ENCODE measurements at places on chromosomes 7 and 10. TPM values are rescaled to one million over a fixed set of nuclear protein-coding genes. Genes with fewer than 3 reads are reported as not detected.
A peak's percentile ranks its signal among the peaks of the same experiment; 100 is the strongest.

DNA sequence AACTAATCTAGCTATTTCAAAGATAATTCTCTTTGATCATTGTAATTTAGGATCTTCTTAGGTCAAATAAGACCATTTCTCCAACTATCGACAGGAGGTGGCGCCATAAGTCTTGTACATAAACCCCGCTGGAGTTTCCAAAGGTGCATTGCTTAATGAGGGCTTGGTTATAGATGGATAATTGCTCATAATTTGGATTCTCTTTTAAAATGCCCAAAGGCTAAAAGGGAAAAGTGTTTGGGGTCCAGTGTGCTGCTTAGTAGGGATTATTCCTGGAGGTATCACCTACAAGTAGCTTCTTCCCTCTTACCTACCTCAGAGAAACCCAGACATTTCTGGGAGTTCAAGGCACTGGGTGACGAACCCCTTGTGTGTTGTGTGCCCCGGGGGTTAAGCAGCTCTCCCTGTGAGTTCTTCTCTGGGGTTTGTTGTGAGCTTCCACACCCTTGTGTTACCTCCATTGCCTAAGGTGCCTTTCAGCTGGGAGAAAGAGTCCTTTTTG lies 75.2 kb downstream of the PAXIP1 start:
- peak; percentile 74 for DNase-seq

GRCh38 chr10:116857156-116857555 lies 7.9 kb downstream of the ENO4 start:
- no peak for DNase-seq

DNA sequence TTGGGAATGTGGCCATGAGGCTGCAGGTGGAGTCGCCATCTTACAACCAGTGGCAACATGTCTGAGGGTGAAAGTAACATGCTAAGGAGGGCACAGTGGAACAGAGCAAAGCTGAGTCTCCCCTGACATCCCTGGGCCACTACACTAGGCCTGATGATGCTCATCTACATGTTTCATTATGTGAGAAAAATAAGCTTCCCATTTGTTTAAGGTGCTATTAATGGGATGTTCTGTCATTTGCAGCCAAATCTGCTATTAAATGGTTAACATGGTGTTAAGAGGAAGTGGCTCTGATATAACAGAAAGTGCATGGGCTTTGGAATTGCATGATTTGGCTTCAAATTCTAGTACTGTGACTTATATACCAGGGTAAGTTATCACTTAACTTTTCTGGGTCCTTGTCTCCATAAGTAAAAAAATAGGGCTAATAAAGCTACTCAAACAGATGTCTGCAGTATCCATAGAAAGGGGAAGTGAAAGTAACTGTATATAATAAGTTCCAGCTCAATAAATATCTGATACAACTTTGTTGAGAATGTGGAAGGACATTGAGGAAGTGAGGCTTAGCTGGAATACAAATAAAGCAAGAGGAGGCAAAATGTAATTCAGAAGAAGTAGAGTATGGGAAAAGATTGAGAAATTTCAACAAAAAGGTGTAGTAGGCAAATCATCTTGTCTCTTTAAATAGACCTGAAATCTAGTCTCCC lies 158.9 kb downstream of the RTKN2 start:
- DNase-seq = no peak

- DNase-seq = no peak
These were observed 8.2 kb downstream of the TWIST1 start for GRCh38 chr7:19109000-19109946.

- no peak for DNase-seq
These were observed 31.6 kb downstream of the ENO4 start for GRCh38 chr10:116880716-116881482.

DNA sequence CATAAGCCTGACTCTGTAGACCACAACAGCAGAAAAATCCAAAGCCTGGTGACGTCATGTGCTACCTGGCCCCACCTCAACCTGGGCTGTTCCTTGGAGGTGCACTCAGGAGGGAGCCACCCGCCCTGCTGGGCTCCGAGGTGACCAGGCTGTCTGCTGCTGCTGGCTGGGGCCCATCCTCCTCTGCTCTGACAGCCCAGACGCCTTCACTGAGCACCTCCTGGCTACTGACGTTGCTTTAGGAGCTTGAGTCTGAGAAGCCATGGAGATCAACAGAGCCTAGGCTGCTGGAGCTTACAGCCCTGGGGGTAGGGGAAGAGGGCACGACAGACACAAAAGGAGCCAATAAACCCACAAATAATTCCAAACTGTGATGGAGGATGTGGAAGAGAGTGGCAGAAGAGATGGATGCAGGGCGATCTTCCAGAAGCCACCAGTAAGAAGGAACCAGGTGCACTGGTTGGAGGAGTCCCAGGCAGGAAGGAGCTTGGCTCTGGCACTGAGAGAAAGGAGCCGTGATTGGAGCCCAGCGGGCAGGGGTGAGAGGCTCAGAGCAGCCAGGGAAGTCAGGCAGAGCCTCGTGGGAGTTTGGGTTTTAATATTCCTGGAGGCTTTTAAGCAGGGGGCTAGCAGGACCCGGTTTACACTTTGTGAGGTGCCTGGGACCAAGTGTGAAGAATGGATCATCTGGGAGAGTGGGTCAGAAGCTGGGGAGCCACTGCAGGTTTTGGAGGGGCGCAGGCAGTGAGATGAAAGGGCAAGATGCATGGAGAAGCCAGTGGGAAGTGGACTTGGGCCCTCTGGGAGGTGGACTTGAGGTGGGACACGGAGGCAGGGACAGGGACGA lies 1.7 kb upstream of the PTPRE start:
- no peak for DNase-seq

GRCh38 chr7:42143711-42144600 lies 93.1 kb downstream of the GLI3 start:
- no peak for DNase-seq

GRCh38 chr10:124225467-124226270 lies 132.3 kb upstream of the CHST15 start:
- no peak for DNase-seq

DNA sequence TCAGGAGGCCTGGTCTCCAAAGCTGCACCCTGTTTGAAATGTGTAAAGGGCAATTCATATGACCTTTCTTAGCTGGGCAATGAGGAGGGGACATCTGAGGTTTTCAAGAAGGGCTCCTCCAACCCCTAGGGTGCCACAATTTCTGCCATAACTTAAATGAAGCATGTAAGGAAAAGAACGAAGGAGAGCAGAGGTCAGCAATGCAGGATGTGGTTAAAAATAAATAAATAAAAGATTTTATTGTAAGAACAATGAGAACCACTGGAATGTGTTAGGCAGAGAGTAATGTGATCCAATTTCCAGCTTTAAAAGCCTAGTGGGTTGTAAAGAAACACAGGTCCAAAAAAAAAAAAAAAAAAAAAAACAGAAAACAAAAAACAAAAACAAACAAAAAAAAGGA lies 673.1 kb downstream of the TNS3 start:
- no peak for DNase-seq

GRCh38 chr7:92246360-92247101 lies 757 bp downstream of the ANKIB1 start:
- DNase-seq = no peak

GRCh38 chr10:68790476-68790875 lies 36.9 kb upstream of the STOX1 start:
- no peak for DNase-seq

DNA sequence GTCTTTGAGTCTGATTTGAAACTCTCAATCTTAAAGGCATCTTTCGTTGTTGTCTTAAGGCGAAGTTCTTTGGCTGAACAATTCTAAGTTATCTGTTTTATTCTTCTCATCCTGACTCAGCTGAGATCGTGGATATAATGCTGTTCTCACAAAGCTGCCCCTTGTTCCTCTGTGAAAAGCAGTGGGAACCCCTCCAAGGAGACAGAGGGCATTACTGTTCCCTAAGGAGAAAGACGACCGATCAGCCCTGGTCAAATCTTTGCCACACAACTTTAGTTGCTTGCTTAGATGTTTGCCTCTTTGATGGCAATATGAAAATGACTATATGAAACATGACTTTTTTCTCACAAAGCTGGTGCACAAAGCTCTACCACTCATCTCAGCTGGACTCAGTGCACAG lies 1016.7 kb downstream of the REEP3 start:
- DNase-seq = no peak

DNA sequence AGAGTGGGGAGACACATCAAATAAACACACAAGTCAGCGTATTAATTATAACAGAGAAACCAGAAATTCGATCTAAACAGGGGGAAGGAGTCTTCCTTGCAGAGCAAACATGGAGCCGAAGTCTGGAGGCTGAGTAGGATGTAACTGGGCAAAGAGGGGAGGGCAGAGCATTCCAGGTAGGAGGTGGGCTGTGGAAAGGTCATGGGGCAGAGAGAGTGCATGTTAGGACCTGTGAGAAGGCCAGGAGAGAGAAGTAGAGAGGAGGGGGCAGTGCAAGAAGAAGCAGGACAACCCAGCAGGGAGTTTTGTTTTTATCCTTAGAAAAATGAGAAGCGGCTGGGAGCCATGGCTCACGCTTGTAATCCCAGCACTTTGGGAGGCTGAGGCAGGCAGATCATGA lies 130.8 kb upstream of the GPR26 start:
- DNase-seq = no peak

- DNase-seq = no peak
These were observed 12.4 kb downstream of the POLL start for GRCh38 chr10:101575580-101576210.

DNA sequence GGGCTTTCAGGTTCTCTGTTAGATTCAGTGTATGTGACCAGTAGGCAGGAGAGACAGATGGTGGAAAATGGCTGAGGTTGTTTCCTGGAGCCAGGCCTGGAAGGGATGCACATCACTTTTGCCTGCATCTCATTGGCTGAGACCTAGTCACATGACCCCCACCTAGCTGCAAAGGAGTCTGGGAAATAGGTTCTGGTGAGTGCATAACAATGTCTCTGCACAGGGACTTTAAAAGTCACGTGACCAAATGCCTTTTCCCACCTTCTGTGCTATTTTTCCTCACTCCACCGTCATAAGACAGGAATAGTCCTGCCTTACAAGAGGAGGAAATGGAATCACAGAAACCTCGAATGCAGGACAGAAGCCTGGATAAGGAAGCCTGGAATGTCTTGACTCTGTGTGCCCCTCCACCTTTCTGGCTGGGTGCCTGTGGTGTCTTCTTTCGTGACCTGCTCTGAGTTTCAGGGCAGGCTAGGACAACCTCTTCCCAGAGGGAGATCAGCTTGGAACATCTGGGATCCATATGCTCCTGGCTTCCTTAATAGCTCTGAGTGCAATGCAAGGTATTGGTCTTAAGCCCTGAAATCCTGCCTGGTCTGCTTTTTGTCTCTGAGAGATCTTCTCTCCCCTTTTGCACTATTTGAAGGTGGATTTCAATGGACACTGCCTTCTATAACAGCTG lies 139.9 kb upstream of the ZNF438 start:
- no peak for DNase-seq

- peak; percentile 63 for DNase-seq
These were observed 25.2 kb downstream of the GET4 start for GRCh38 chr7:901388-902154.

- DNase-seq = no peak
These were observed 150.6 kb downstream of the TRIL start for GRCh38 chr7:28807396-28807994.

DNA sequence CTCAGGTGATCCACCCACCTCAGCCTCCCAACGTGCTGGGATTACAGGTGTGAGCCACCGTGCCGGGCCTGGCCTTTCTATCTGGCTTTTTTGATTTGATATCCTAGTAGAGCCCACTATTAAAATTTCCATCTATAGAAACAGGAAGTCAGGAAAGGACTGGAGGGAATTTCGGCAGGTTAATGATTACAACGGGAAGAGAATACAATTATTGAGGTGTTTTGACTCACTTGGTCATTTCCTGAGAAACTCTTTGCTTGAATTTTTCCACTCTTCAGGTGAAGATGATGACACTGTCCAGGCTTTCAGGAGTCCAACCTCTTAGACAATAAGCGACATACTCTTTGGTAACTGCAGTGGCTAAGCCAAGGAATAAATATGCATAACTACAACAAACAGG lies 1.1 kb upstream of the MKLN1 start:
- DNase-seq = no peak

DNA sequence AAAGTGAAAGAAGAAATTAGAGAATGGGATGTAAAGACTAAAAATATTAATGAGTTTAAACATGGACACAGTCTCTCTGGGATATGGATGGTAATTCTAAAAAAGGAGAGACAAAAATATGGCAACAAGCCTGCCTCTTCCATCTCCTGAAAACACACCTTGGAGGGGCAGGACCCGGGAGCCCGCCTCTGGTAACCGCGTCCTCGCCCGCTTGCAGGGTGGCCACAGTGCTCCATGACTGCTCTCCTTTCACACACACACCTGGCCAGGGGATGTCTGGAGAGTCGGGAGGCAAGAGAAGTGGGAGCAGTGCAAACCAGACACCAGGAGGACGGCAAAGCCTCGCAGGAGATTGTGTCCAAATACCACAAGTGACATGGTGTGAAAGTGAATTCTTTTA lies 166.3 kb downstream of the ZMYND11 start:
- DNase-seq = no peak

- no peak for DNase-seq
These were observed 53.0 kb downstream of the PTPRN2 start for GRCh38 chr7:158534598-158534997.

GRCh38 chr10:45408421-45409319 lies 34.7 kb downstream of the ALOX5 start:
- DNase-seq = no peak

DNA sequence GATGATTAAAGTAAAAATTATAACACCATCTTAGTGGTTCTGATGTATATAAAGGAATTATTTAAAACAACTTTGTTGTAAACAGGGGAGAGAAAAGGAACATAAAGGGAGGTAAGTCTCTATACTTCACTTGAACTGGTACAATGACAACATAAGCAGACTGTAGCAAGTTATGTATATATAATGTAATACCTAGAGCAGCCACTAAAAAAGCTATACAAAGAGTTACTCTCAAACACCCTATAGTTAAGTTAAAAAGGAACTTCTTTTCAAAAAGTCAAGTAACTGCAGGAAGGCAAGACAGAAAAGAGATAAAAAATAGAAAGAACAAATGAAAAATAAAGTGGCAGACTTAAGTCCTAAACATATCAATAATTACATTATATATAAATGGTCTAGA lies 82.3 kb downstream of the ZNF503 start:
- DNase-seq = no peak

DNA sequence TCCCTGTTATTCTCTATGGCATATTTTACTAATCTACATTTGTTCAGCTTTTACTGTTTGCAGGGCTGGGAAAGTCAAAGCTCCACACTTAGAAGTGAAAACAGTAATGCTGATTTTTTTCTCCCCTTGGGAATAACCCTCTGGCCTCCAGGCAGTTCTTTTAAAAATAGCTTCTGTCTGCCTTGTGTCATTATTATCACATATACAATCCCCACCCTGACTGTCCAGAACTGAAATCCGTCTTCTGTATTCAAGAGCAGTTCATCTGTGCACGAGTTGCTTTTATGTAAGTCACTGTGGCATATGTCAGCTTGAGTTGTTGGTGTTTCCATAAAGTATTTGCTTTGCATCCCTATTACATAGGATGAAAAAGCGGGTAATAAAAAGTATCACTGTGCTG lies 1221.1 kb upstream of the CELF2 start:
- no peak for DNase-seq

Gene DGKB
- 0.33 TPM for total RNA-seq

Gene ALDH18A1
- total RNA-seq = 38.7 TPM

Gene ABCB4
- 114 TPM for total RNA-seq

Gene SKIDA1
- total RNA-seq = 3.4 TPM

Gene DCLRE1A
- total RNA-seq = 5.8 TPM

Gene BCAP29
- total RNA-seq = 25.1 TPM

Gene DDC
- total RNA-seq = 48.6 TPM

Gene FEZF1
- total RNA-seq = not detected

Gene CPN1
- 46.9 TPM for total RNA-seq

Gene MRC1
- 30.9 TPM for total RNA-seq

Gene CLDN15
- total RNA-seq = 8.6 TPM

Gene CNPY1
- total RNA-seq = not detected

Gene CALML5
- not detected for total RNA-seq

Gene MPP7
- total RNA-seq = 1.4 TPM

Gene FGFBP3
- 0.33 TPM for total RNA-seq

Gene SUGCT
- 14.3 TPM for total RNA-seq

Gene SYCE1
- 2.4 TPM for total RNA-seq
